Urothelium cell line (cell line): ENCODE measurements at places on chromosomes 7 and 10.
A peak's percentile ranks its signal among the peaks of the same experiment; 100 is the strongest.

GRCh38 chr10:59819265-59819664, 66.0 kb upstream of the MRLN start:
- no peak for DNase-seq

DNA sequence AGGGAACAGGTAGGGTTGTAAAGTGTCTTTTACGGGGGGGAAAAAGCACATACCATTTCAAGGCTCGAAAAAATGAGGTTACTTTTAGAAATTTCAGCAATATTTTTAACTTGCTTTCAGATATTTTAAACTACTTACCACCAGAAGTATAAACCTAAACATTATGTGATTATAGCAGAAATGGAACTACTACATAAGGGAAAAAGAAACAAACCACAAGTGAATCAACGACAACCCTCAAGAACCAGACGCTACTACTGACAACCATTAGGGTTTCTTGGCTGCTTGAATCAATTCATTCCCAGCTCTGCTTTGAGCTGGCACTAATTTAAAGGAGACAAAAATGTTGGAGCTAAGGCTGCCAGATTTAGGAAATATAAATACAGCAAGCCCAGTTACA, 80.1 kb downstream of the ZFAND4 start:
- DNase-seq, result no peak

GRCh38 chr7:130294314-130294713, 1.4 kb downstream of the CPA4 start:
- no peak for DNase-seq

DNA sequence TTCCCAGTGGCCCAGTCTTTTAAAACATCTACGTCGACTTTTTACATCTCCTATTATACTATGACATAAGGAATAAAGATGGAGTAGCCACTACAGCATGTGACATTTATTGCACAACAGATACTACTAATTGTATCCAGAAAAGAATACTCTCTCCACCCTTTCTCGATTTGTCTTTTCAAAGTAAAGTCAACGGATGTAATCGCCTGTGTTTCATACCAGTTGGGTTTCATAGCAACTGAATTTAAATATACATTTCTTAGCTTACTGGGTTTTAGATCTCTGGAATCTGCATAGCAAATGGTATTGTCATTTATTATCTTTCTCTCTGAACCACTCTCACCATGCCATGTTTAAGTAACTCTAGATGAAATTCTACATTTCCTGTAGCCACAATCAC, 86.4 kb upstream of the TRIL start:
- DNase-seq, result no peak

DNA sequence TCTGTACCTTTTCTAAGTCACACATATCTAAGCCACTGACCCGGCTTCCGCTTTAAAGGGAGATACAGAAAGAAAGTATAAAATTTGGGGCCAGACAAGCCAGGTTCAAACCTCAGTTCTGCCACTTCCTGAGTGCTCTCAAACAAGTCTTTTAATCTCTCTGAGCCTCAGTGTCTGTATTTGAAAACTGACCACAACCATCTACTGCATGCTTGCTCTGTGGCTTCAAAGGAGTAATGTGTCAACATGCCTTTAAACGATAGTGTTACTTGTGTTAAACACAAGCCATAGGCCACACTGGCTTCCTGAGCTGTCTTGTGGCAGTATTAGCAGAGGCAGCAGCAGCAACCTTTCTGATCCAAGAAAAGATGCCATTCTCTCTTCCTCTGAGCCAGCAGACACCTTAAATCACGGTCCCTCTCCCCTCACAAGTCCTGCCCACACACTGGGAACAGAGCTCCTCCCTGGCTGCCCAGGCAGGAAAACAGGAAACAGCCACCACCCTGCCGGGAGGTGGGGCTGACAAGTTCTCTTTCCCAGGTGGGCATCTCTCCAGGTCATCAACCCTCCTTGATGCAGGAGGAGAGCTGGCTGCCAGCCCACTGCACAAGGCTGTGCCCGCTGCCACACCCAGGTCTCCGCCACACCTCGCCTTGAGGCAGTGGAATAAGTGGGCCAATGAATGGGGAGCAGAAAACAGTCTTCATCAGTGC, 10.7 kb downstream of the HIP1 start:
- DNase-seq, result peak; percentile 77

DNA sequence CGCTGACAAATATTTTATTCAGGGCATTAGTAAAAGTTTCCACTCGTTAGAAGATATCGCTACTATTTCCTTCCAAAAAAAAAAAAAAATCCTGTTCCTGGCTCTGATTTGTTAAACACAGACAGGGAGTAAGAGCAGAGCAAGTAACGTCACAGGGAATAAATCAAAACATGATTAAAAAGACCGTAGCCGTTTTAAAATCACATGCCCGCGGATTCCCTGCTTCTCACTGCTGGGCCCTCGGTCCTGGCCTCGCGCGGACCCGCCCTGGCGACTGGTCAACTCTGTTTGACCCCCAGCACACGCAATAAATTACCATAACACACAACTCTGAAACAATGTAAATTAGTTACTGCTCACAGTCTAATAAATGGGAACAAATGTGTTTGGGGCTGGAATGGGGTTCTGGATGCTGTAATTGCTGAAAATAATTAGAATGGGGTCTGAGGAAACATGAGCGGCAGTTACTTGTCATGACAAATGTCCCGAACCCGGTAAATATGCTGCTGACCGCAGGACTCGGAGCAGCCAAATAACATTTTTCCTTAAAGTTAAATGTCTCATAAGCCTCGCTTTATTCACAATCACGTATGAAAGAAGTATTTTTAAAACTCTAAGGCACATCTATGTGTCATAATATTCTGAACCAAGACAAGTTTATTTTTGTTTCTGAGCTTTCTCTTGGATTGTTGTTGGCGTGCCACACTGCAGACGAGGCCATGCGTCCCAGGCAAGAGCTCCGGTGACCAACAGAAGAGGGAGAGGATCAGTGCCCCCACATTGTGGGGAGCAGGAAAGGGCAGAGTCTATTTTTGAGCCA, 17.9 kb downstream of the EBF3 start:
- no peak for DNase-seq

- no peak for DNase-seq
Observed at GRCh38 chr10:47058032-47058702, 146.9 kb downstream of the PTPN20 start.

DNA sequence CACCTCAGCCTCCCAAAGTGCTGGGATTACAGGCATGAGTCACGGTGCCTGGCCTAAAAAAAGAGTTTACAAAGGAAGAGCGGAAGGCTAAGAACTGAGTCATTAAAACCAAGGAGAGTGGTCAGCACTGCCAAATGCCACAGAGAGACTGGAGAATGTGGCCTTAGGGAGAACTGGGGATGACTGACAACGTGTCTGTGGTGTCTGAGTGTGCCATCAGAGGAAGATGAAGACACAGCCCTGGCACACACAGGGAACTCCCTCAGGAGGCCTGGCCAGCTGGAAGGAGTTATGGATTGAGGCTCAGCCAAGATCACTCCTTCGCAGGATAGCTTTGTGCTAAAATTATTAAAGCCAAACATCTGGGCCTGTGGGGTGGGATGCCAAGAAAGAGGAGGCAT, 3.9 kb upstream of the INA start:
- peak; percentile 94 for DNase-seq

- DNase-seq, result no peak
Observed at GRCh38 chr7:120979765-120980499, 8.6 kb upstream of the CPED1 start.

GRCh38 chr10:114283091-114283490, 44.0 kb downstream of the VWA2 start:
- DNase-seq, result no peak

GRCh38 chr7:116970238-116970910, 17.1 kb downstream of the ST7 start:
- no peak for DNase-seq

- peak; percentile 84 for DNase-seq
Observed at GRCh38 chr10:21336476-21337170, 188.9 kb downstream of the SKIDA1 start.

DNA sequence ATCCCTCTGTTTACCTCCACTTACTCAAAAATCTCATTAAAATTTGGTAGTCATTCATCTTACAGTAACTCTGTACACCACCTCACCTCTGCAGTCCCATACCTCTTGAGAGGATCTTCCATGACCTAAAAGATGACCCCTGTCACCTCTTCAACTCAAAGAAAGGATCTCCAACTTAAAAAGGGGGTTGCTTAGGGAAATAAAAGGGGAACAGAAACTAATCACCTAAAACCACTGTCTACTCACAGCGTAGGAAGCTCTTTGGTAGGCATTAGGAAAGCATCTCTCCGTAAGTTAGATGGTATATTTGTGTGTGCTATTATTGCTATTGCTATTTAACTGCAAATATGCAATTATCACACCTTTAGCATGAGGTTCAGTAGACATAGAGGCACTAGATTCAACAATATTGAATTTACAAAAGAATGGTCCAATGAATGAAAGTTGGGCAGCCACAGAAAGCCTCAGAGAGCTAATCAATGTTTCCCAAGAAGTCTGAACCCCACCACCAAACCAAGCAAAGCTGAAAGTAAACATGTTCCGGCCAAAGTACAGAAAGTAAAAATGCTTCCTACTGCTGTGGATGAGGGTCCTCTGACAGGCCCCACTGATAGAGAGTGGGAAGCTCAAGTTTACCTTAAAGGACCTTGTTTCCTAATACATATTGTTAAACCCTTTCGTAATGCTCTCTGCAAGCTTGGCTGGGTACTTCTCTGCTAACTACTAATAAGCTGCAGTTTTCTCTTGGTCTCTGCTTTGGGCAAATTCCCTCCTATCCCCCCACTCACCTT, 105.8 kb downstream of the GRM8 start:
- no peak for DNase-seq

DNA sequence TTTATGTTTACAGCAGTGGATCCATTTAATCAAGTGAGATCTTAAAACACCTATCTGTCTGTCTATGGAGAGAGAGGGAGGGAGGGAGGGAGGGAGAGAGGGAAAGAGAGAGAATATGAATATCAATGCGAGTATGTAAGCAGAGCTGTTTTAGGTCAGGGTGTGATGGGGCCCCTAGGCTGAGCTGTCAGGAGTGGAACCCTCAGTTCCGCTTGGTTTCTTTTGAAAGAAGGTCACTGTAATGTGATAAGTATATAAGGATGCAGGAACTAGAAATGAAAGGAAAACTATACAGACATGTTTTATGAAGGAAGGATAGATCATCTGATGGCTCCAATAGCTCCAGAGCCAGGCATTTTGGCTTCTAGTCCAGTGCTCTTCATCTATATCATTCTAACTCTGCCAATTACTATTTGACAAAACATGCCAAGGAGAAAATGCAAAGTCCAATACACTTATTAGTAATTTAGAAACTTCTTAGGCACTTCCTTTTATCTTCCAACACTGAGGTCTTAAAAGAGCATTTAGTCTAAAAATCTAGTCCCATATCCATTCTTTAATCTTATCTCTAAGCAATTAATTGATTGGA, 70.3 kb downstream of the NRCAM start:
- DNase-seq, result no peak

- DNase-seq, result no peak
Observed at GRCh38 chr10:4902571-4903011, 60.6 kb upstream of the AKR1C1 start.

DNA sequence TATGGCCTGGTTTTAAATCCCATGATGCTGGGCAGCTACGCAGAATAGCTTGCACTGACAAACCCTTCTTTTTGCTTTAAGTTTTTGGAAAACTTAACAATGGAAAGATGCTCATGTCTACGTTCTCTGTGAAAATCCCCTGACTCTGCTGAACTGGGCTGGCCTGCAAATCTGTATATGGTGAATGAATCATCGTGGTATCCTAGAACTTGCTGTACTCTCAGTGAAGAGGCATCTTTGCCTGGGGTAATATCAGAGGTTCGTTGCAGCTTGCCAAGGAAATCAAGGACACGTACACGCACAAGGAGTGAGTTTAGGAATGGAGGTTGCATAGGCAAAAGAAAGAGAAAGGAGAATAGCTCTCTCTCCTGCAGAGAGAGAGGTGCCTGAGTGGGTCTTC, 382.0 kb upstream of the ADARB2 start:
- no peak for DNase-seq

DNA sequence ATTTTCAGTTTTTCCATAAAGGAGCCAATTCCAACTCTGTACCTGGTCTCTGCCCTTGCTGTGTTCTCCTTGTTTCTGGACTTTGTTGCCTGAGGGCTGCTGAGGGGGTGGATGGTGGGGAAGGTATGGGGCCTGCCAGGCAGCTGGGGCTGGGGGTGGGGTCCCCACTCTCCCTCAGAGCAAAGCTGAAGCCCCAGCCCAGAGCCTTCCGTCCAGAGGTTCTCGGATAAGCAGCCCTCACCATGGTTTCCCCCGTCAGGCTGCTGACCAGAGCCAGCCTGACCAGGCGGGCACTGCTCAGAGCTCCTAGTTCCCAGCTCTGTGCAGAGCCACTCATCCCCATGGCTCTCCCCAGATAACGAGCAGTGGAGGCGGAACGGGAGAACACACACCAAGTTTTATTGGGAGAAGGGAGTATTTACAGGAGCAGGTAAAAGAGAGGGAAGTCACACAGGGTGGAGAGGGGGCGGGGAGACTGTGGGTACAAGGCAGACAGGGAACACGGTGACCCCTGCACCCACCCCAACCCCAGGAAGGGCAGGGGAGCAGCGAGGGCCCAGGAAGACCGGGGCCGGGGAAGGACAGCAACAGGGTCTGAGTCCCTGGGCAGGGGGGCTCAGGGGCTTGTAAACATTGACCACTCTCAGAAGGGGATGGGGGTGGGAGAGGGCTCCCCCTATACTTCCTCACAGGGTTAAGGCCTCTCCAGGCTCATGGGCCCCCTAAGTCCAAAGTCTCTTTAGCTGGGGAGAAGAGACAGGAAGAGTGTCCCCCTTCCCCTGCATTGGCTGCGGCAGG, 5.8 kb downstream of the GNB2 start:
- no peak for DNase-seq

DNA sequence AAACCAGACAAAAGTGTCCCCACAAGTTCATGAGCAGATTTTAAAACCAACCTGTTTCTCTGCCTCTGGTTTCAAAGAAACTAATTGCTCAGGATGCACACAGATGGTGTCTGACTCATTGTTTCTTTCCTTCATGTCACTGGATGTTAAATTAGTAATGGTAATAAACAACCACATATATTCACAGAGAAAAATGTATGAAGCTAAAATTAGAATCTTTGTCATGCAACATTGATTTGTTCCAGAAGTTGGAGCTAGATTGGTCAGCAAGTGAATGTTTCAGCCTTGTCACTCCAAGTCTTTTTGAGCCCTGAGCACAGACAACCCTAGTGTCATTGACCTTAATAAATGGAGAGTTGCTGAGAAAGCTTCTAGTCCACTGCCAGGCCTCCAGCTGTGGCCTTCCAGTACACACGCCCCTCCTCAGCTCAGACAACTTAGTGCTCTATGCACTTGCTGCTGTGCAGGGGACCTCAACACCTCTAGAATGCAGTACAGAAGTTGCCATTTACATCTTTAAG, 175.9 kb downstream of the CCDC71L start:
- peak; percentile 46 for DNase-seq

DNA sequence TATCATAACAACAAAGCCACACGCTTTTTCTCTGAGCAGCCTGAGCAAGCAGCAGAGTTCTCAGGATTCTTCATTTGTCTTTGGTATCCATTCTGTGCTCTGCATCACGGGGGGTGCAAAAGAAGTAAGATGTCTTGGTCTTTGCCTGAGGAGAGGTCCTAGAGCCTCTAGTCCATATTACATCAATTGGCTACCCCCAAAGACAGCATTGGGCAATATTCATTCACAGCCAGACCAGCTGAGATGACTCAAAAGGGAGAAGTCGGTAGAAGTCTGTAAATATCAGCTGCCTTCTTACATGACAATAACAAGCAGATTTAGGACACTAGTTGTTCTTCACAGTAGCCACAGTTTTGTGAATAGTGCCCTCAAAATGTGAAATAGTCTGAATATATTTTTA, 66.6 kb downstream of the FZD1 start:
- DNase-seq, result no peak
